ENCODE measurements at places on chromosomes 3 and 15.
A peak's percentile ranks its signal among the peaks of the same experiment; 100 is the strongest.

DNA sequence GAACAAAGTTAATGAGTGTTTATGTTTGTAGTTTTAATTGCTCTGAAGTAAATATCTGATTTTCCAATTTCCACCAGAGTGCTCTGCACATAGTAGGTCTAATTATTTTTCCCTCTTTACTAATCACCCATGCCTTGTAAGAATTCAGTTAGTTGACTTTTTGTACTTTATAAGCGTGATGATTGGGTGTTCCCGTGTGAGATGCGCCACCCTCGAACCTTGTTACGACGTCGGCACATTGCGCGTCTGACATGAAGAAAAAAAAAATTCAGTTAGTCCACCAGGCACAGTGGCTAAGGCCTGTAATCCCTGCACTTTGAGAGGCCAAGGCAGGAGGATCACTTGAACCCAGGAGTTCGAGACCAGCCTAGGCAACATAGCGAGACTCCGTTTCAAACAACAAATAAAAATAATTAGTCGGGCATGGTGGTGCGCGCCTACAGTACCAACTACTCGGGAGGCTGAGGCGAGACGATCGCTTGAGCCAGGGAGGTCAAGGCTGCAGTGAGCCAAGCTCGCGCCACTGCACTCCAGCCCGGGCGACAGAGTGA lies 507 bp upstream of the VHL start:
- DNase-seq, result peak; percentile 52

GRCh38 chr3:186142393-186142932 lies 33.6 kb upstream of the ETV5 start:
- DNase-seq, result no peak

- no peak for DNase-seq
These were observed 13.6 kb downstream of the TMOD3 start for GRCh38 chr15:51842852-51843737.

DNA sequence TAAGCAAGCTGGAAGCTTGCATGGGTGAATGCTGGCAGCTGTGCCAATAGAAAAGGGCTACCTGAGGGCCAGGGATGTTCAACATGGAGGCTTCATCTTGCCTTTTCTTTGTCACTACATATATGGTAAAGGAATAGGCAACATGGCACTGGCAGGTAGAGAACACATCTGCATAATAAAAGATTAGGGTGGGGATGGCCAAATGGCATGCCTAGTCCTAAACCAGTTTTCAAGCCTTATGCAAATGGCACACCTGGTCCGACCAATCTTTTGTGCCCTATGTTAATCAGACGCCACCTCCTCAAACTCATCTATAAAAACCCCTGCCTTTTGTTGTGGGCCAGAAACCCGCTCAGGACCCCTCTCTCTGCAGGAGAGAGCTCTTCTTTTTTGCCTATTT lies 216.8 kb upstream of the PROK2 start:
- DNase-seq, result no peak

- DNase-seq, result no peak
These were observed 138.8 kb upstream of the HACD2 start for GRCh38 chr3:123723522-123724168.

DNA sequence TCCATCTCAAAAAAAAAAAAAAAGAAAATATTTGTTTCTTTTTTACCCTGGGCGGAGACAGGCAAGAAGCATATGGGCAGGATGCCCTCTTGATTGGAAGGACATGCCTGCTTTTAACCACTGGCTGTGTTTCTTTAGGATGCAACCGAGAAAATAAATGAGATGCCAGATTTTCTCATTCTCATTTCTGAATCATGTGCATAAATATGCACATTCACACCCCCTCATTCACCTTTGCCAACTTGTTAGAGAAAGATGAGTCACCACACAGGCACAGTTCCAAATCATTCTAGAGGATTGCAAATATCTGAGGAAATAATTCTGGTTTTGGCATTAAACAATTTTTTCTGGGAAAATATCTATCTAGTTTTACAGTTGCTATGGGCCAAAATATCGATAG lies 3.3 kb downstream of the LIPH start:
- no peak for DNase-seq

DNA sequence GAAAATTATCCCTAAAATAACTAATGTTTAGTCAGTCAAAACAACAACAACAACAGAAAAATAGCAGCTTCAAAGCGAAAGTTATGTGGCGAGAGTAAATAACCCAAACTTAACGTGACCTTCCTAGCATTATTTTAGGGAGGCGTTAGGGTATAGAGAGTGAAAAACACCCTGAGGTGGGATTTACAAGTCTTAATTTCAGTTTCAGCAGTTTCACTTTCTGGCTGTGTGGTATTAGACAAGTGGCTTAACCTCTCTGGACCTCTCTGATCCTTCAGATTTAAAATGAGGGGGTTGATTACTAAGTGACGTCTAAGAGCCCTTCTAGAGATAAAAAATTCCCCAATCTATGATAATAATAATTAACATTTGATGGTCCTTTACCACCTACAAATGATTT lies 291.2 kb downstream of the ZBTB20 start:
- DNase-seq, result no peak

DNA sequence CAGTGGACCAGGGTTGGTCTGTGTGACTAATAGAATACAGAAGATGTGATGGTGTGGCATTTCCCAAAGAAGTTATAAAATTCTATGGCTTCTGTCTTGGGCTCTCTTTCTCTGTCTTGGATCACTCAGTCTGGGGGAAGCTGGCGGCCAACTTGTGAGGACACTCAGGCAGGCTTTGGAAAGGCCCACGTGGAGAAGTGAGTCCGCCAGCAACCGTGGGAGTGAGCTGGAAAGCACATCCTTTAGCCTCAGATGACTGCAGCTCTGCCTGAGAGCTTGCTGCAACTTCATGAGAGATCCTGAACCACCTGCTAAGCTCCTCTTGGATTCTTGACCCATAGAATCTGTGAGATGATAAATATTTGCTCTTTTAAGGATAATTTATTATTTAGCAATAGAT lies 72.0 kb upstream of the RASGRP1 start:
- DNase-seq, result no peak

- no peak for DNase-seq
These were observed 626.3 kb downstream of the TBL1XR1 start for GRCh38 chr3:176570992-176571391.

DNA sequence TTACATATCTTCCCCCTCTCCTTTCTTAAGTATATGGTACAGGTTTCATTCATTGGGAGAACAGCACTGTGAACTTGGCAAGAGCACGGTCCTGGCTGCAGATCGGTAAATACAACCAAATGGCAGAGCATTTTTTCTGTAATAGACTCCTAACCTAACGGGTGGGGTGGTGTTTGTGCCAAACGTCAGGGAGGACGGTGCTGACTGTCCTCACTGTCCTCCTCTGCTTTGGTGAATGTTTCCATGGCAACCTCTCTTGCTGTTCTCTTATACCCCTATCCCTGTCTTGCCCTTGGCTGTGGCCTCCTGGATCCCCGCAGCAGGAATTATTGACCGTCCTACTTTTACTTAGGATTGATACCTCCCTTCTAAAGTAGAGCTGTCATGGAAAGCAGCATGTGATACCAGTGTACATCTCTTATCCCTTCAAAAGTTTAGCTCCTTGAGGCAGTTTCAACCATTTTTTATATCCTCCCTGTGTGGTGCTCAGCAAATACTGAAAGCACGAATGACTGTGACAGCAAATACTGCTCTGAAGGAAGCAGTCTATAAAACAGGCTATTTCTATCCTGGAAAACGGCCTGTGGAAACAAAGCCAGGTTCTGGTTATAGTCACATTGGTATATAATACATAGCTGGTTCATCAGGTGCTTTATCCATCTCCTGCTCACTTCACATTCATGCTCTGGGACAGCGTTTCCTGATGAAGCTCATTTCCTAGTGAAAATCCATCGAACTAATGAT lies 275.4 kb upstream of the C2CD4B start:
- no peak for DNase-seq

DNA sequence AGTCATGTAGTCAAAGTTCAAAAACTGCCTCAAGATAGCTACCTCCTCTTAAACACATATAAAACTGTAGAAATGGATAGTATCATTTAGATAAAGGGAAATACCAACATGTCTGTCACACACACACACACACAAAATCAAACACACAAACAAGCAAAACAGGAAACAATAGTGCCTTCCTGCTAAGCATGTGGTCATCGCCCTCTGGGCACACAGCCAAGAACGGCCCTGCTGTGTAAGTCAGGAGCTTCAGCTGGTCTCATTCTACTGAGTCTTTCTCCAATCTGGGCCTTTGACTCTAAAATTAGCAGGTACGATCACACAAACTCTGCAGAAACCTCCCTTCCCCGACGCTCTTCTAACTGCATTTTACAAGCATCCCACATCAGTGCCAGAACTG lies 272.2 kb upstream of the CHRNA7 start:
- DNase-seq, result peak; percentile 59

GRCh38 chr3:122025296-122025695 lies 3.2 kb upstream of the ILDR1 start:
- DNase-seq, result no peak

DNA sequence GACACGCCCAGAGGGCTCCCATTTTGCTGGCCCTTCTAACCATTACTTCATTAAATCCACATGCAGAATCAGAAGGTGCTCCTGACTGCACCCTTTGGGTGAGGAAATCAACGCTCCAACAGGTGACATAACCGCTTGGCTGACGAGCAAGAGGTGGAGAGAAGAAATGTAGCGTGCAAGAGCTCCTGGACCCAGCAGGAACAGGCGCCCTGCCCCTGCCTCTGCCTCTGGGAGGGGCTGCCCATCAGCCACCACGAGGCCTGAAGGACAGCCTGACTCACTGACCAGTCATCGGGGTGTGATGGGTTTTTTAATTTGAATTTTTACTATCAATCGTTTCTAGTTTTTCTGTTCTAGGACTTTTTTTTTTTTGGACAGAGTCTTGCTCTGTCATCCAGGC lies 218.2 kb downstream of the ADAMTS17 start:
- DNase-seq, result no peak

Measured in lower lobe of right lung (tissue), 2 donors.